ENCODE measurements at places on chromosomes 12 and 14.

- DNase-seq, result no peak
These were observed 70.4 kb downstream of the CAND1 start for GRCh38 chr12:67339530-67339929.

DNA sequence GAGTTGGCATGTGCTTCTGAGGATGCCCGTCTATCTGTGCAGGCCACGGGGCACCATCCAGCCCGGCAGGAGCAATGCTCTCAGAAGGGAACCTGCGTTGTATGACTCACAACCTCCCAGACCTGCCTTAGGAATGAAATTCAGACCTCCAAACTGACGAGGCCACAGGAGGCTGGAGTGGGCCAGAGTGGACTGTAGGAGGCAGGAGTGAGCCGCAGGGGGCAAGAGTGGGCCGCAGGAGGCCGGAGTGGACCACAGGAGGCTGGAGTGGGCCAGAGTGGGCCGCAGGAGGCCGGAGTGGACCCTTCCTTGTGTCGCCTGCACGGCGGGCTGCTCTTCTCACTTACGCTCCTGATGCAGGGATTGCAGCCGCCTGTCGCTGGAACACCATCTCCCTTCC is 11.1 kb upstream of the FBRSL1 start:
- DNase-seq, result no peak

- DNase-seq, result no peak
These were observed 34.8 kb upstream of the INSM2 start for GRCh38 chr14:35499180-35499579.

GRCh38 chr12:102454808-102455760 is 25.3 kb downstream of the IGF1 start:
- peak; percentile 56 for DNase-seq

DNA sequence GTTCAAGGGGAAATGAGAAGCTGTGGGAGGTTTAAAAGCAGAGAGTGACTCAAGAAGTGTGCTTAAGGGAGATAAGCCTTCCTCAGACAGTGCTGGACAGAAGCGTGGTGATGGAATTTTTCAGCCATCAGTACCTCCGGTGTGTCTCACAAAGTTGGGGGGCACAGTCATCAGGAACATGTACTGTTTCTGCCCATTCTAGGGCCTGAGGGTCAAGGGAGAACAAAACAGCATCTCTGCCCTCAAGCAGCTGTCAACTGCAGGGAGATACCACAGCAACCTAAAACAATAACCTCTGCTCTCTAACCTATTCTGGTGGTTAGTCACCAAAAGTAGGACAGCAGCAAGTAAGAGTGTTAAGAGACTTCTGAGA is 2.0 kb upstream of the STON2 start:
- no peak for DNase-seq

DNA sequence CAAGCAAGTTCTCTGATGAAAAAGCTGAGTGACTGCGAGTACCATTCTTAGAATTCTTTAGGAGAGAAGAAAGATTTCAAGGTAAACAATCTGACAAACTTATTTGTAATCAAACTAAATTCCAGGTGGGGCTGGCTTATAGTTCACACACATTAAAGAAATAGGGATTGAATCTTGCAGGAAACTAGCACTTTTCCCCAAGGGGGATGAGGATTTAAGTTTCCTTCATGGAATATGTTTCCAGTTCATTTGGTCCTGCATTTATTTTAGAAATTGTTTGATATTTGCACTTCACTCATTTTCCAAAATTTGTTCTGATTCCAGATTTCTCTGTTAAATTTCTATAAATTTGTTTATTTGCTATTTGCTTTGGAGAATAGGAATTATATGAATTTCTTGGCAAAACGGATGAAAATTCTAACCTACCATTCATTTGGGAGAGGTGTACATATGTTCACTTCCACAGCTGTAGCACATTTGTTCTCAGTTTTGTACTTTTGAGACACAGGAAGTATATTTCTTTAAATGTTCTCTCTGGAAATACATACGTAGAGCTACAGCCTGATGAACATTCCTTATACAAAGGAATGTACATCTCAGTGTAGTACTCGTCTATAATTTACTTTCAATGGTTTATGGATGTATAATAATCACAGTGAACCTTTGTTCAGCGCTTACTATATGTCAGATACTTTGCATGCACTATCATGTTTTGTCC is 145.5 kb downstream of the AKAP6 start:
- DNase-seq, result no peak

DNA sequence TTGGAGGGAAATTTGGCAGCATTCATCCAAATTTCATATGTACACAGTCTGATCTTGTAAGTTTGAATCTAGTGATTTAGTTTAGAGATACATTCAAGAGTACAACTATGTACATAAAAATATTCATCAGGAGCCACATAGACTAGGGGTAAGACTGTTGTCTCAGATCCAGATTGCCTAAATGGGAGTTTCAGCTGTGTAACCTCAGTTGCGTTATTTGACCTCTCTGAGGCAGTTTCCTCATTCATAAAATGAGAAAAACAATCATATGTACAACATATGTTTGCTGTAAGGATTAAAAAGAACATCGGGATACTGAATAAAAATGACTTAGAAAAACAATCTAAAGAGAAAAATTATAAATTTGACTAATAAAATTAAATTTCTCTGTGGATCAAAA is 577.5 kb downstream of the RPL10L start:
- no peak for DNase-seq

All from epithelial cell of proximal tubule (primary cell).